ENCODE measurements at places on chromosomes 1 and 21. TPM values are rescaled to one million over a fixed set of nuclear protein-coding genes. Genes with fewer than 3 reads are reported as not detected.

CITED4 gene
- total RNA-seq = 7.6 TPM

TSPEAR gene
- total RNA-seq = not detected

MCL1 gene
- total RNA-seq = 395 TPM

FUCA1 gene
- total RNA-seq = 231 TPM

TNFRSF18 gene
- total RNA-seq = 7.9 TPM

WNT3A gene
- total RNA-seq = not detected

TGFB2 gene
- total RNA-seq = 0.95 TPM

USP33 gene
- total RNA-seq = 90.5 TPM

SCYL3 gene
- 22.8 TPM for total RNA-seq

All from transverse colon (tissue), 4 donors.